ENCODE measurements at places on chromosomes 12 and 14. TPM values are rescaled to one million over a fixed set of nuclear protein-coding genes. Genes with fewer than 3 reads are reported as not detected.

PRKD1 gene
- 0.74 TPM for total RNA-seq

FSCB gene
- total RNA-seq, result not detected

A2ML1 gene
- total RNA-seq, result 0.07 TPM

SHMT2 gene
- 189 TPM for total RNA-seq

SLC6A12 gene
- 114 TPM for total RNA-seq

DNAI7 gene
- total RNA-seq, result not detected

FGF6 gene
- not detected for total RNA-seq

BICDL1 gene
- total RNA-seq, result 13.0 TPM

TEX52 gene
- not detected for total RNA-seq

STON2 gene
- total RNA-seq, result 5.6 TPM

DNA sequence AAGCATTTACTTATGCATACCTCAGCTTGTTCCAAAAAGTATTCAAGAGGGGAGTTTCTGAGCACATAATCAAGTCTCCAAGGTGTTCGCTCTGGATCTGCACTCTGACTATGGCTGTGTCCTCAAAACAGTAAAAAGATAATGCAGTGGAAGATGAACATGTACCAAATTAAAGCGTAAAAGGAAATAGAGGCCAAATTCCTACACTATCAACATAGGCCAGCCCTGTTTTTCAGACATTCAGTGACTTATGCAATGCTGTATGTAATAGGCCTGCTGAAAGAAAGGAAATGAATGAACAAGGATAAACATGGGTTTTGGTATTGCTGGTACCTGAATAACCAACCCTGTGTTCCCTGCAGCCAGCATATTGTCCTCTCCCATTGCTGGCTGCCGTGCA lies 115.7 kb downstream of the SAMD4A start:
- no peaks in the 10 kb centered on the region for H3K27me3 ChIP-seq
- H3K36me3 ChIP-seq, result no peaks in the 10 kb centered on the region
- DNase-seq, result no peak
- no peak overlapping the region for H3K4me3 ChIP-seq
- no peak overlapping the region for H3K27ac ChIP-seq
- H3K4me1 ChIP-seq, result no peaks in the 10 kb centered on the region

- no peaks in the 10 kb centered on the region for H3K27me3 ChIP-seq
- no peaks in the 10 kb centered on the region for H3K4me1 ChIP-seq
- DNase-seq, result no peak
- H3K27ac ChIP-seq, result no peak overlapping the region
Observed at GRCh38 chr14:51957950-51958349, 31.4 kb upstream of the RTRAF start.

DNA sequence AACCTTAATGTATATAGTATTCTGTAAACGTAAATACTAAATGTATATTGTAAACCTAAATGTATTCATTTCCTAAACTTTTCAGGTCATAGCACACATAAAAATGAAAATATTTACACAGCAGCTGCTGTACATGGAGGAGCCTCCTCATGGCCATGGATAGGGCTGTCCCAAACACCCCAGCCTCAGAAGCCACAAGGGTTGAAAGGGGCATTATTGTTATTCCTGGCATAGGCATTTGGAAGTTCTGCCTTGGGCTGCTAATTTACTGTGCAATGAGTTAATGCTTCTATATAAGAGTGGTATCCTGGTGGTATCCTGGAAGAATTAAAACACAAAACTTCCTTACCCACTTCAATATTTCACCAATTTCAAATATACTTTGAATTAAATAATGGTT lies 159.4 kb downstream of the SLC5A8 start:
- no peak for DNase-seq
- no peak overlapping the region for H3K27ac ChIP-seq
- H3K27me3 ChIP-seq, result no peaks in the 10 kb centered on the region
- H3K36me3 ChIP-seq, result no peaks in the 10 kb centered on the region
- H3K4me1 ChIP-seq, result no peaks in the 10 kb centered on the region

DNA sequence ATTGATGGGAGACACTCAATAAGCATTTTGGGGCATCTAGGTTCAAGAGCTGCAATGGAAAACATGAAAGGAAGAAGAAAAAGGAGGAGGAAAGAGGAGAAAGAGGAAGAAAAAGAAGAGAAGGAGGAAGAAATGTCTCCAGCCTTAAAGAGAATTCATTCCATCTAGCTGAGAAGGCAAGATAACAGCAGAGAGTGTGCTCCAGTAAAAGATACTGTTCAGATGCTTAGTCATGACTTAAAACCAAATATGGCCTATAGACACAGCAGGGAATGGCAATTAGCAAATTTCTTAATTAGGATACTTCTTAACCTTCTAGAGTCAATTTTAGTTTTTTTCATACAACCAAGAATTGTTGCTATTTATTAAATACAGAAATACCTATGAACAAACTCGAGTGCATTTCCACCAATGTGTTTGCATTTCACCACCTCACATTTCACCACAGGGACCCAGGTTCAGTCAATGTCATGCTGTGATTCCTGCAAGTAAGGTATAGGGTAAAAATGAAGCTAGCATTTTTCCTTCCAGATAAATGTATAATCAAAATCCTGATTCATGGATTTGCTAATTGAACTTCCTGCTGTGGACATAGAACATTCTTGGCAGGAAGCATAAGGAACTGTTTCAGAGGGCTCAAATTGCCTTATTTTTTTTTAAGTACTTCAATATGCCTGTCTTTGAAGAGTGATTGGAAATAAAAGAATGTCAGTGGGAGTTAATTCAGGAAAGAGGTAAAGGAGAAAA lies 177.8 kb downstream of the RPS29 start:
- no peaks in the 10 kb centered on the region for H3K4me1 ChIP-seq
- no peaks in the 10 kb centered on the region for H3K36me3 ChIP-seq
- no peak overlapping the region for H3K4me3 ChIP-seq
- no peaks in the 10 kb centered on the region for H3K27me3 ChIP-seq

GRCh38 chr12:65196762-65197567 lies 27.6 kb downstream of the LEMD3 start:
- H3K27ac ChIP-seq, result no peak overlapping the region
- DNase-seq, result no peak
- no peaks in the 10 kb centered on the region for H3K36me3 ChIP-seq
- no peak overlapping the region for H3K4me3 ChIP-seq
- H3K4me1 ChIP-seq, result no peaks in the 10 kb centered on the region

DNA sequence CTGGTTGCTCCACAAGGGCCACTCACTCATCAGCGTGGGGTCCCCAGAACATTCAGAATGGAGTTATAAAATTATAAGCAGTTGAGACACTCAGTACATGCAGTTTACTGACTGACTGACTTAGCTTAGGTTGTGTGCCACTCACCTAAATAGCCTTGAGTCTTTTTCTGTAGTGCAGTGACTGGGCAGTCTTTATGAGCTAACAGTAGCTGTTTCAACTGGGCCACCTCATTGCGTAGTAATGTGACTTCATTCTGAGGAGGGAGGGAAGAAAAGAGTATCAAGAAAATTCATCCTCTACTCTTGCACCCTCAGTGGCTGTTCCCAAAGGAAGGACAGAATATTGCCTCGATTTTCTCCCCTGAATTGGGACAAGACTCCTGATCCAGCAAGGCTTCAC lies 15.8 kb upstream of the NPFF start:
- H3K4me1 ChIP-seq, result no peaks in the 10 kb centered on the region
- no peak for DNase-seq
- H3K27ac ChIP-seq, result no peak overlapping the region
- H3K4me3 ChIP-seq, result no peak overlapping the region
- no peaks in the 10 kb centered on the region for H3K27me3 ChIP-seq
- peaks cover 6% of the 10 kb centered on the region for H3K36me3 ChIP-seq

DNA sequence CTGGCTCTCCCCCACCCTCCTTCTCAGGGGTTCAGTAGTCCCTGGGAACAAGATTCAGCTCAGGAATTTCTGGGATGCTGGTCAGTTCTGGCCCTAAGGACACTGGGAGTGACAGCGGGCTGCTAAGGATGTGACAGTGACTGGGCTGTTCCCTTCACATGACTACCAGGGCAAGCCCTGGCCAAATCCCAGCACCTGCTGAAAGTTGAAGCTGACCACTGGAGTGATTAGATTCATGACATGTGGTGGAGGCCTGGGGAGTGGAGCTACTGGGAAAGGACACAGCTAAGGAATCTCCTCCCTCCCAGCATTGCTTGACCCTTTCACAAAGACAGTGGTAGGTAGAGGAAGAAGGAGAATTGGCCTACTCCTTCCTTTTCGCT lies 204.9 kb downstream of the DAD1 start:
- no peaks in the 10 kb centered on the region for H3K27me3 ChIP-seq
- H3K36me3 ChIP-seq, result no peaks in the 10 kb centered on the region
- H3K4me3 ChIP-seq, result no peak overlapping the region
- H3K4me1 ChIP-seq, result no peaks in the 10 kb centered on the region
- no peak overlapping the region for H3K27ac ChIP-seq
- DNase-seq, result no peak

DNA sequence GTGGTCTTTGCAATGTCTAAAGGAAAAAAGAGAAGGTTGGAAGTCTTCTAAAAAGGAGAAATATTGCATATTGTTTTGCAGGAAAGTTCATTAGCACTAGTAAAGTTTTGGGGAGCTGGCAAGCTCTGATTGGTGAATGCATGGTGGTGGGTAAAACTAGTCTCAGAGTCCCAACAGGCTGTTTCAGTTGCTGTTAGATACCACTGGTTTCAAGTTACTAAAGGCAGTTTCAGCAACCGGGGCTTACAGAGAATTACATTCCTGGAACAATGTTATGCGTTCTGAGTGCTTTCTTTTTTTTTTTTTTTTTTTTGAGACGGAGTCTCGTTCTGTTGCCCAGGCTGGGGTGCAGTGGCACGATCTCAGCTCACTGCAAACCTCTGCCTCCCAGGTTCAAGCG lies 208.2 kb downstream of the EPS8 start:
- no peaks in the 10 kb centered on the region for H3K36me3 ChIP-seq
- H3K27me3 ChIP-seq, result no peaks in the 10 kb centered on the region
- no peaks in the 10 kb centered on the region for H3K4me1 ChIP-seq
- DNase-seq, result no peak

DNA sequence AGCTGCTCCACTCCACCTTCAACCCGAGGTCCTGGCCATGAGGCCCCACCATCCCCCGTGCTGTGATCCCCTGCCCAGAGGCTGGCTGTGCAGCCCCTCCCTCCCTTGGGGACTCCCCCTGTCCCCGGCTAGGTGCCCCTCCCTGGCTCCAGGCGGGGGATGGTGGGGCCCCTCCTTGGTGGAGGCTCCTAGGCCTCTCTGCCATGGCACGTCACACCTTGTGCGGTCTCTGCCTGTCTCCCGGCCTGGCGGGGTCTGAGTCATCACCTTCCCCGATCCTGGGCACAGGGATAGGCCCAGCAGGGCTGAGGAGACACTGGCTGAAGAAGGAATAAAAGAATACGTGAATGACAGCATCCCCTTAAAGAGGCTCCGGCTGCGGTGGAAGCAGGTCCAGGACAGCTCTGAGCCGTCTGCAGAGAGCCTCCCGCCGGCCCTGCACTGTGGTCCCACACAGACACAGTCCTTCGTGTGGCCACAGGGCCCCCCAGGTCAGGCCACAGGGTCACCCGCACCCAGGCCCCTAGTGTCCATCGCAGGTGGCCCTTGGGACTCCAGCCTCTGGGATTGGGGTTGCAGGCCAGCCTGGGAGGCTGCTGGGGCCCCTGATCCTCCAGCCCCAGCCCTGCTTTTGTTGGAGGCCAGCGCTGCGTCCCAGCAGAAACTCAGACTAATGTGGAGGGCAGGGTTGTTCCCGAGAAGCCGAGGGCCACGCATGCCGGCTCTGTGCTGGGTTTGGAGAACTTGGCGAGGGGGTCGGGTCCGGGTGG lies 43.6 kb downstream of the KIF26A start:
- no peaks in the 10 kb centered on the region for H3K27me3 ChIP-seq
- H3K4me1 ChIP-seq, result no peaks in the 10 kb centered on the region
- DNase-seq, result no peak
- no peak overlapping the region for H3K4me3 ChIP-seq
- no peak overlapping the region for H3K27ac ChIP-seq

- no peaks in the 10 kb centered on the region for H3K4me1 ChIP-seq
- H3K27me3 ChIP-seq, result no peaks in the 10 kb centered on the region
- no peak overlapping the region for H3K4me3 ChIP-seq
- no peak for DNase-seq
- no peak overlapping the region for H3K27ac ChIP-seq
- H3K36me3 ChIP-seq, result no peaks in the 10 kb centered on the region
Observed at GRCh38 chr14:44910821-44911220, 50.9 kb downstream of the KLHL28 start.

DNA sequence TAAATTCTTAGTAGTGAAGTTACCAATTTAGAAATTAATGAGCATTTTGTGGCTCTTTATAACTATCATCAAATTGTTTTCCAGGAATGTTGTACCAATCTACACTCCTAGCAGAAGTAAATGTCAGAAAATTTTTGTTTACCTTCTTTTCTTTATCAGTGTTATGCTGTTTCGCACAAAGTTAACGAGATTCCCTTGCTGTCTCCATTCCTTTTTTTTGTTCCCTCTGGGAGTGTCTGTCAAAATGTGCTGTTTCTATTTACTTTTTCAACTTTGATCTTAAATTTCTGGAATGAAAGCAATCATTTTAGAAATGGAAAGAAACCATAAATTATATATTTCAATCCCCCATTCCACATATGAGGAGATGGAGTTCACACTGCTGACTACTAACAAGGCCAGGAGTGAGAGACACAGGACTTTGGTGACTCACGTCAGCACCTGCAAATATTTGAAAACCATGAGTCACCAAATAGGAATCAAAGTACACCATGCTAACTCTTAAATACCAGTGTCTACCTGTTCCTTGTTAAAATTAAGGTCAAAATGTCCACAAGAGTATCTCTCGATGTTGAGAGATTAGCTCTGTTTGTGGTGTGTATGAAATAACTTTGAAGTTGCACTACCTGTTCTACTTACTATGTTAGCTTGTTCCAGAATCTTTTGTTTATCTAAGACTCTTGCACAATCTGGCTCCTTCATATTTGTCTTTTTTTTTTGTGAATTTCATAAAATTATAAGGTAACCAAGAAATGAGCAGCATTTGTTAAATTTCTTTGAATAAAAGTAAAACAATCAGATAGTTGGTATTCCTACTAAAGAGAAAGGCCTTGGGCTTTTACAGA lies 106.0 kb downstream of the RMST start:
- no peak overlapping the region for H3K4me3 ChIP-seq
- no peaks in the 10 kb centered on the region for H3K36me3 ChIP-seq
- no peaks in the 10 kb centered on the region for H3K27me3 ChIP-seq

DNA sequence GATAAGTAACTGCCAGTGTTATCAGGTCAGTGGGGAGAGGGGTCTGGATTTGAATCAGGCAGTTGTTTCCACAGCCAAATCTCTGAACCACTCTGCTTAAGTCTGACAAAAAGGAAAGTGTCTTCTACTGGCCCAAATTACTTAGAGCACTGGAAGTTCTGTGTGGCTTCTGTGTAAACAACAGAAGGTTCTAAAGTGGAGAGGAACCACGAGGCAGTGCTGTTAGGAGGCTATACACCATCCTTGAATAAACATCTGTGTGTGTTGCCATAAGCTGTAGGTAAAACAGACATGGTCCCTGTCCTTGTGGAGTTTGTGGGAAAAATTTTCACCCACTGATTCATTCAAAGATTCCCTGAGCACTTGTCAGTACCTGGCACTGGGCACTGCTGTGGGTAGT lies 50.0 kb downstream of the GALNT4 start:
- H3K36me3 ChIP-seq, result no peaks in the 10 kb centered on the region
- no peak overlapping the region for H3K4me3 ChIP-seq
- no peaks in the 10 kb centered on the region for H3K27me3 ChIP-seq
- H3K27ac ChIP-seq, result no peak overlapping the region
- no peaks in the 10 kb centered on the region for H3K4me1 ChIP-seq
- no peak for DNase-seq

Measured in right lobe of liver (tissue), 6 donors.